Stimulated activated CD8-positive, alpha-beta memory T cell treated with anti-CD3 and anti-CD28 coated beads, Interleukin-7, amount 100 ng/mL, for 1 hour (primary cell): ENCODE measurements at places on chromosomes 7 and 10.

GRCh38 chr7:97120713-97121457 is 3.4 kb downstream of the SDHAF3 start:
- DNase-seq: no peak

GRCh38 chr10:18582803-18583202 is 68.6 kb downstream of the NSUN6 start:
- DNase-seq: no peak

- DNase-seq: no peak
Observed at GRCh38 chr7:72069263-72069662, 342.9 kb downstream of the CALN1 start.

DNA sequence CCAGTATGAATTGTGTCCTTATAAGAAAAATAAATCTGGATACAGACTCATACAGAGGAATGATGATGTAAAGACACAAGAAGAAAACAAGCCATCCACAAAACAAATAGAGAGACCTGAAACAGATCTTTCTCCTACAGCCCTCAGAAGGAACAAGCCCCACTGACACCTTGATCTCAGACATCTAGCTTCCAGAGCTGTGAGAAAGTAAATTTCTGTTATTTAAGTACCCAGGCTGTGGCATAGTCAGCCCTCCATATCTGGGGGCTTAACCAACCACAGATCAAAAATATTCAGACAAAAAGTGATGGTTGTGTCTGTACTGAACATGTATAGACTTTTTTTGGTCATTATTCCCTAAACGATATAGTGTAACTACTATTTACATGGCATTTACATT is 23.9 kb upstream of the ANKRD1 start:
- no peak for DNase-seq

GRCh38 chr10:116316503-116316902 is 7.7 kb upstream of the CCDC172 start:
- DNase-seq: no peak

DNA sequence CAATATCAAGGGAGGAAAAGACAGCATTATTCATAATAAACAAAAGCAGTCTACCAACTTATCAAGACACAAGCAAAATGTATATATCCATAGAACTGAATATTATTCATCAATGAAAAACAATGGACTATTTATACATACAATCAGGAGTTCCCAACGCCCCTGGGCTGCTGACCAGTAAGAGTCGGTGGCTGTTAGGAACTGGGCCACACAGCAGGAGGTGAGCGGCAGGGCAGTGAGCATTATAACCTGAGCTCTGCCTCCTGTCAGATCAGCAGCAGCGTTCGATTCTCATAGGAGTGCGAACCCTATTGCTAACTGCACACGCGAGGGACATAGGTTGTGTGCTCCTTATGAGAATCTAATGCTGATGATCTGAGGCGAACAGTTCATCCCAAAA is 71.7 kb upstream of the GPR22 start:
- no peak for DNase-seq

GRCh38 chr7:111762799-111763198 is 200.5 kb upstream of the IMMP2L start:
- no peak for DNase-seq

GRCh38 chr7:36312064-36312914 is 77.4 kb upstream of the ANLN start:
- DNase-seq: no peak

DNA sequence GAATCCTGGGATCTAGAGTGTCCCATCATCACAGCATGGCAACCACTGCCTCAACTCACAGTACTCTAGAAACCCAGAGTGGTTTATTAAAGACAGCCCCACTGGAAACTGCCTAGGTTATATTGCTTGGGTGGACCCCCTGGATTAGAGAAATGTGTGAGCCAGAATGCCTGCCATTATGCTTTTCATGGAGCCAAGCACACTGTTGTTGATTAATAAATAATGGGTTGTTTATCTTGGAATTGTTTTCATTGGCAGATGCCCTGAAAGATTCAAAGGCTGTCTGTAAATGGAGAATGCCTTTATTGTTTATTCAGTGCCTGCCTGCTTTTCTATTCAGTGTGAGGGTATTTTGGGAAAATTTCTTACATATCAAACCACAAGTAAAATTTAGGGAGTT is 52.1 kb downstream of the GNAI1 start:
- DNase-seq: no peak

DNA sequence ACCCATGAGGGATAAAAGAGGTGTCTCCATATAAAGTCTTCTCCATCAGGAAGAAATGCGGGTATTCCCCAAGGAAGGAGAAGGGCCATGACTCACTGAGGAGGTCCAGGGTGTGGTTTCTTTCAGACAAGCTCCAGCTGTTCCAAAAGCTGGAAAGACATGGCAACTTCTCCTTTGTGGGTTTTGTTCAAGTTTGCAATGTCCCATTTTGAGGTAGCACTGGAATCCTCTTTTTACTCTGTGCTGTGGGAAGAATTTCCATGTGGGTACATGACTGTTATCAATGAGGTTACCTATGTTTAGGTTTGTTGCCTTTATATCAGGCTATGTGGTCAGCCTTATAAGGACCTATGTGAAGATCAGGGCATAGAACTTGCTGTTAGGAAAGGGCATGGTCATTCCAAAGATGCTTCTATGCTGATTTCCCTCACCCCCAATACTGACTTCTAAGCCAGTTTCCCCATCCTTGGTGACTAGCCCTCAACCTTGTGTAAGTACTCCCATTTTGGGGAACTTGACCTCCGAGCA is 697.5 kb downstream of the INHBA start:
- DNase-seq: no peak

GRCh38 chr10:43691485-43691884 is 42.8 kb upstream of the ZNF32 start:
- no peak for DNase-seq

- DNase-seq: no peak
Observed at GRCh38 chr10:45253183-45253914, 62.1 kb downstream of the OR13A1 start.

DNA sequence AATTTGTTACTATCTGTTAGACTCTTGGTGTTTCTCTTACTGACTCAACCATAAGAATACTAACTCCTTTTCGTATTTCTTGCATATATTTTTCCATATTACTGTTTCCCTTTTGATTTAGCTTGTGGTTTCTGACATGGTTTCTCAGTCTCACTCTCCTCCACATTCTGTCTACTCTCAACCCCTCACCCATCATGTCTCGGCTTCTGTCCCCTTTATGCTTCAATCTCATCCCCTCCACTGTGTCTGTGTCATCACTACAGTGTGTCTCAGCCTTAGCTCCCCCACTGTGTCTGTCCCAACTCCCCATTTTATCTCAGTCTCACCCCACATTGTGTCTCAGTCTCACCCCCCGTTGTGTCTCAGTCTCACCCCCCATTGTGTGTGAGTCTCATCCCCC is 126.9 kb downstream of the VIPR2 start:
- no peak for DNase-seq

- DNase-seq: no peak
Observed at GRCh38 chr7:137670222-137671064, 176.3 kb downstream of the DGKI start.

DNA sequence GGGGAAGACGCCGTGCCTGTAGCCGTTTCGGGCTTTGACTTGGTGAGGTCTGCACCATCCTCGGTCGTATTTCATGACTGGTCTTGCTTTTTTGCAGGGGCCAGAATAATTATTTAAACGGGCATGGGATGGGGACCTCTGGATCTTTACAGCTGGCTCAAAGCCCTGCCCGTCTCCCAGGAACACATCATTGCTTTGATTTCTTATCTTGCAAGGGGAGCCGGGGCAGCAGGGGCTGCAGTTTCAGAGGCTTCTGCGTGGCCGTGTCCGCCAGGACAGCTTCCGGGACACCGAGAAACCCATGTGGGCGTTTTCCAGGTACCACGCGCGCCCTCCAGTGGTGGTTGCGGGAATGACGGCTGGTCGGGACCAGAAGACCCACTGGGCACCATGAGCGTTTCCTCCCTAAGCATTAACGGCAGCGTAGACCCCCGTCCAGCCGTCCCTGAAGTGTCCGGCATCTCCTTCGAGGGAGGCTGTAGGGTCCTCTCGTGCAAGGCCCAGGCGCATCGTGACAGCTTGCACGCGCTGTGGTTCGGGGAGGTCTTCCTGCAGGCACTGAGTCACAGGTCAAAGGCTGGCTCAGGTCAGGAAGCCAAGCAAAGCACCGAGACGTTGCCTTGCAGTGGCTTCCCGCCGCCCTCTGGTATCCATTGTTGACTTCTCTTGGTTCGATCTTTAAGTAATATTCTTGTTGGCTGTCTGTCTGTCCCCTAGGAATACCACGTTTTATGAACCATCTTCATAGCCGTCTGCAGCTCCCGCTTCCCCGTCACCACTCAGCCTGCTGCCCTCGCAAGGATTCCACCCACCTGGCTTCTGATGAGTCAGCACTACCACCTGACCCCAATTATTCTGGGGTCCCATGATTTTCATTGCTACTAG is 16.2 kb upstream of the ZFAND2A start:
- DNase-seq: peak; percentile 66

- DNase-seq: no peak
Observed at GRCh38 chr7:136053689-136054485, 76.7 kb upstream of the MTPN start.

- no peak for DNase-seq
Observed at GRCh38 chr10:114283091-114283490, 44.0 kb downstream of the VWA2 start.

- DNase-seq: no peak
Observed at GRCh38 chr7:143085109-143085508, 33.0 kb downstream of the OR6V1 start.

- DNase-seq: no peak
Observed at GRCh38 chr7:142438235-142438922, 180.5 kb upstream of the PRSS58 start.

- DNase-seq: no peak
Observed at GRCh38 chr10:93123766-93124165, 50.1 kb downstream of the CYP26A1 start.

- DNase-seq: no peak
Observed at GRCh38 chr10:16965740-16966447, 148.7 kb upstream of the RSU1 start.

DNA sequence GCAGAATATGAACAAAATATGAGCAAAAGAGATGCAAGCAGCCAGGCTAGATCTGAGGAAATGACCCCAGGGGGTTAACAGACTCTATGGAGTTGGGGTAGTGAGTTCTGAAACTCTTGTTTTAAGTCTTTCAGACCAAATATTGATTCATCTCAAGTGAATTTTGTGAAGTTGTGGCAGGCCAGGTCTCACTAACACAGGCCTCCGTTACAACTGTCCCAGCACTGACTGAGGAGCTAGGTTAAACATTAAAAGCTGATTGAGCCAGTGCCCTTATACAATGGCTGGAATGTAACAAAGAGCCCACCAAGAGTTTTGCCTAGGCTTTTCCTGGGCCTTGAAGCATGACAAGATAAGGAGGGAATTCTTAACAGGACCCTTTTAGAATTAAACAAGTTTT is 192.3 kb upstream of the STK17A start:
- no peak for DNase-seq

GRCh38 chr7:2033586-2034135 is 199.1 kb downstream of the MAD1L1 start:
- no peak for DNase-seq

- DNase-seq: no peak
Observed at GRCh38 chr10:57806675-57807074, 461.0 kb downstream of the IPMK start.

DNA sequence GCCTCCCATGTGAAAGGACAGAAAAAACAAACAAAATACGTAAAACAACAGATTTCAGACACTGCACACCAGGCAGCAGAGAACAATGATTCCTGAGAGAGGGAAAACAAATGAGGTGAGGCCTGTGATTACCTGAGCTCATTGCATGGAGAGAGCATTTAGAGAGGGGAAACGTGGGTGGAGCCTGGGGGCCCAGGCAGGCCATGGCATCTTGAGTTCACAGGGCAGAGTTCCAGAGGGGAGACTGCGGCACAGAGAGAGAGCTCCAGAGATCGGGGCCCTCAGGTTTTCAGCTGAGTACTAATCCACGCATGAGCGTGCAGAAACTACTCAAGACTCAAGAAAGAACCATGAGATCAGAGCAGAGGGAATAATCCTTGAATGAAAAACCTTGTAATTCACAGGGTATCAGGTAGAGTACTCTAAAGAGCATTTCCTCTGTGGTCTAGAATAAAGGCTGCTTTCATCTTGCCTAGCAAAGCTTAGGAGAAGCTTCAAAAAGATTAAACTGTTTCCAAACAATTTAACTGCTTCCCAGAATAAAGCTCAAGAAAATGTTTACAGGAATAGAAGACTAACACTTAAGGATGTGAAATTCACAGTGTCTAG is 46.6 kb upstream of the ARHGAP12 start:
- no peak for DNase-seq

DNA sequence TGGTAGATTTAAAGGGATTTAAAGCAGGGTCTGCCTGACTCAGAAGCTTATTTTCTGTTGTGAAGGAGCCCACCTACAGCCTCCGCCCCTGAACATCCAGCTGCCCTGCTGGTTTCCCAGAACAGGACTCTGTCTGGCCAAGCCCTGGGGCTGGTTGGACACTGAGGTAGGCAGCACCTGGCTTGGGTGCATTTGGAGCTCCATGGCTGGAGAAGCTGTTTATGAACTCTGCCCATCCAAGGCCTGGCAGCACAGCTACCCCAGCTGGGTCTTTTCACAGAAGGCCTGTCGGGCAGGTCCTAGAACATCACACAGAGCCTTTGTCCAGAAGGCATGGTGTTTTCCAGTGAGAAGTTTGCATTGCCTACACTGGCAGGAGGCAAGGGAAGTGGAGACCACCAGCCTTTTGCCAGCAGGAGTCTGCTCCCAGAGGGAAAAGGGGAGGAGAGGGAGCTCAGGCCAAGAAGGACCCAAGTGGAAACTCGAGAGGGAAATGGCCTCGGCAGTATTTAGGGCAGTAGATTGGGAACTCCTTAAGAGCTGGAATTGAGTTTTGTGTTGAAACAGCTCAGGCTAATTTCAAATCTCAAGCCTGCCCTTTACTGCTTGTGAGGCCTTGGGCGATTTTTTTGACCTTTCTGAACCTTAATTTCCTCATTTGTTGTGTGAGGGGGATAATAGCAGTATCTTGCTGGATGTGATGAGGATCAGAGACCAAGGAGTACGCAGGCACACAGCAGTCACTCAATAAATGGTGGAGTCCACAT is 12.3 kb upstream of the PDCD4 start:
- no peak for DNase-seq

DNA sequence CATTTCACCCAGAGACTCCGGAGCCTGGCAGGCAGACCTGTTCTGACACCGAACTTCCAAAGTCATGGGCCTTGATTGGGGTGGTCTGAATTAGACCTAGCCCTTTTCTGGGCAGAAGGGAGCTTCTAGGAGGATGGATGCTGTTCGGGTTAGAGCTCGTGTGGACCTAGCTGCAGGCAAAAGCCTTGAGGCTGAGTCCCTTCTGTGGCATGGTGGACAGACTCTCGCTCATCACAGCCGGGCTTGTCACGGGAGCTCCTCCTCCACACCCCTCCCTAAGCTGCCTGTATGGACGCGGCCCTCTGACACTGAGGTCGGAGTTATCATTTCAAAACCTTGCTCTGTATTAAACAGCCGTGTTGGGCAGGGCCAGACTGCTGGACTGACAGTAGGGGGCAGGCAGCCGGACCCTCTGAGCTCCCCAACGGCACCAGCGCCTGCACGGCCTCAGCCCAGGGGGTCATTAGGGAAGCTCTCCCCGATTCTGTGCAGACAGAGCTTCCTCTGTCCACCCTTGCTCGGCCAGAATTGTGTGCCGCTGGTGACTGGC is 2.2 kb downstream of the IRF5 start:
- no peak for DNase-seq
